Effector memory CD4-positive, alpha-beta T cell (primary cell): ENCODE measurements at places on chromosomes 12 and 14.

DNA sequence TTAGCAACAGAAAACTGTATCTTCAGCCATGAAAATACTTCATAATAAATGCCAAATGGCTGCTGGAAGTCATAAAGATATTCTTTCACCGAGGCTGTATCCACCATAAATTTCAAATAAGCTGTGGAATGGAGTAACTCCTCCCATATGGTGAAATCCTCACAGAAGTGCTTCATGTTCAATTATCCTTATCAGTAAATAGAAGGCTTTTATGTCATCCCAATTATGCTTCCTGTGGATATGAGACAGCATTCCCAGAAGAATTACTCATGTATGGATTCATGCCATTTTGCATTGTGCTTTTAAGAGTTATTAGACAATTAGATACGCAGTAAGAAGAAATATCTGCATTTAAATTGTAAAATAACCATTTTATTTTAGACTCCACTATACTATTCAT is 99.0 kb downstream of the RTN1 start:
- DNase-seq, result no peak

GRCh38 chr12:122610911-122611310 is 83.9 kb downstream of the KNTC1 start:
- DNase-seq, result no peak

DNA sequence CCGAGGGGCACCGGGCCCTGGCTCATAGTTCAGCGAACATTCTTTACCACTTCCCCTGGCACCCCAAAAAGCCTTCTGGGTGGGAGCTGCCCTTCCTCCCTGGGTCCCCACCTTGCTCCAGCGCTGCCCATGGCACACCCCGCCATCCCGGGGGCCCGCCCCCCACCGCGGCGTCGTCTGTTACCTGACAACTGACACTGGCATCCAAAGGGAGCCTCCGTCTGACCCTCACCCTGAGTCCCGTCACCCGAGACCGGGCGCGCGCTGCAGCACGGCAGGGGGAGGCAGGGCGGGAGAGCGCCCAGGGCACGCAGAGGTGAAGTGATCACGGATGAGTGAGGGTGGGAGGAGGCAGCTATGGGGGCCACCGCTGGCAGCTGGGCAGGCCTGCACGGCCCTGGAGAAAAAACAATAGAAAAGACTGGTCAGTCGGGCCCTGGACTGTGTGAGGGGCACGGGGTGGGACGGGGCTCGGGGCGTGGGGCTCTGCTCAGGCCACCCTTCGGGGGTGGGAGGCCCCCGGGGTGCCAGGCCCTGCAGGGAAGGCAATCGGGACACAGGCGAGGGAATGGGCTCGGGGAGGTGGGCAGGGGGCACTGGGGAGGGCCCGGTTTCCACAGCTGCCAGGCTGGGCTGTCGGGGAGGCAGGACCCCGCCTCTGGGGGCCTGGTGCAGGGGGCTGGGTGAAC is 40.7 kb downstream of the BCL11B start:
- DNase-seq, result no peak

- DNase-seq, result no peak
Observed at GRCh38 chr12:51826881-51827280, 21.6 kb downstream of the FIGNL2 start.

- no peak for DNase-seq
Observed at GRCh38 chr12:119501052-119501451, 92.5 kb upstream of the TMEM233 start.

DNA sequence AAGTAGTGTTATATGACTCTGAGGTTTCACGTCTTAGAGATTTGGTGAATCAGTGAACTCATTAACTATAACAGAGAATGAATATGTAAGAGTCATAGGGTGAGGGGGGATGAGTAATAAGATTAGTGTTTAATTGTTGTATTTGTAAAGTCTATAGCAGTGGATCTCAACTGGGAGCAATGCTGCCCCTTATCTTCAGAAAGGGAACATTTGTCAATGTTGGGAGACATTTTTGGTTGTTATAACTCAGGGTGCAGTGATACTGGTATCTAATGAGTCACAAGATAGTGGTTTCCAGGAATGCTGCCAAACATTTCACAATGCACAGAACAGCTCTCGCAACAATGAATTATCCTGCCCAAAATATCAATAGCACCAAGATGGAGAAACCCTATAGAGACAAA is 1193.7 kb downstream of the GALC start:
- no peak for DNase-seq

DNA sequence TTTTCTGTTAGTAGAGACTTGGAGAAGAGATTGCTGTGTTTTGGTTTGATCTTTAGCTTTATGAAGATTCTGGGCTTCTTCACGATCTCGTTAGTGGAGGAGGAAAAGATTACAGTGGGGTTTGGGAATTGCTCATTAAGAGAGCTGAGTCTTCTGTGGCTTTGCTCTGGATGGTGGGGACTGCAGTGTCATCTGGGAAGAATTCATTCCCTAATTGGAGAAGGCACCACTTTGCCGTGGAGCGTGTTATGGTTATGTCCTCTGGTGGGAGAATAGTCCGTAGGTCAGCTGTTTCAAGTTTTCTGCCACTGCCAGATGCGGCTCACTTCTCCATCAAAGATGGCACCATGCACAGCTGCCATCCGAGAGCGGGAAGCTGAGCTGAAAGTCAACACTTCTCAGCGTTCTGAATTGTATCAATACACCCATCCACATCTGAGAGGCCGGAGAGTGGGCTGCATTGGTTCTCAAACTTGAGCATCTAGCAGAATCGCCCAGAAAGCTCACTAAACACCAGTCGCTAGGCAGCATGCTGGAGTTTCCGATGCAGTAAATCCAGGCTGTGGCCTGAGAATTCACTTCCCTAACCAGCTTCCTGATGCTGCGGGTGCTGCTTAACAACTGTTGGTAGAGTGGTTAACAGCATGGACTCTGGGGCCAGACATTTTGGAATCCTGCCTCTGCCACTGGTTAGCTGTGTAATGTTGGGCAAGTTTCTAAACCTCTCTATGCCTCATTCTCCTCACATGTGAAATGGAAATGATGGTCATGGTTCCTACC is 117.8 kb downstream of the PLXNC1 start:
- no peak for DNase-seq

GRCh38 chr14:70000601-70001000 is 121.4 kb downstream of the SMOC1 start:
- DNase-seq, result no peak

- no peak for DNase-seq
Observed at GRCh38 chr12:25864306-25865276, 93.9 kb upstream of the RASSF8 start.

DNA sequence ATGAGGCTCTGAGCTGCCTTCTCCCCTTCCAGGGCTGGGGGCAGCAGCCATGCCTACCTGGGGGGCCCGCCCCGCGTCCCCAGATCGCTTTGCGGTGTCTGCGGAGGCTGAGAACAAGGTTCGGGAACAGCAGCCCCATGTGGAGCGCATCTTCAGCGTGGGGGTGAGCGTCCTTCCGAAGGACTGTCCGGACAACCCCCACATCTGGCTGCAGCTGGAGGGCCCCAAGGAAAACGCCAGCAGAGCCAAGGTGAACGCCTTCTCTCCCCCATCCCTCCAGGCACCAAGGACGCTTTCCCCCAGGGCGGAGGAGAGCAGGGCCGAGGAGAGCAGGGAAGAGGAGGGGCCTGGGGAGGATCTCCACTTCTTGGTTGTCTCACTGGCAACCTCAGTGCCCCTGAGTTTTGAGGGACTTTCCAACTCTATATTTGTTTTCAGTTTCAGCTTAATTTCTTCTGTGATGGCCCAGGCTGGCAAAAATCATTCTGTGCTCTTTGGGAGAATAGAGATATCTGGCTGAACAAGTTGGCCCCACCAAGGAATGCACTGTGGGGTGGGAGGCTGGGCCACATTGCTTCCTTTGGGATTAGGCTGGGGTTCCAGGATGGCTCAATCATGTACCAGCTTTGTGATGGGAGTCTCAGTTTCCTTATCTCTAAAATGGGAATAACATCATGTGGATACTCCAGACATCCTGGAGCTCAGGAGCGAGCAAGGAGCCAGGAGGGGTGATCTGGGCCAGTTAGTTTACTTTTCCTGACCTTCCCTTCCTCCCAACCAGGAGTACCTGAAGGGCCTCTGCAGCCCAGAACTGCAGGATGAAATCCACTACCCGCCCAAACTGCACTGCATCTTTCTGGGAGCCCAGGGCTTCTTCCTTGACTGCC is 1.2 kb downstream of the KHNYN start:
- DNase-seq, result peak; percentile 40

DNA sequence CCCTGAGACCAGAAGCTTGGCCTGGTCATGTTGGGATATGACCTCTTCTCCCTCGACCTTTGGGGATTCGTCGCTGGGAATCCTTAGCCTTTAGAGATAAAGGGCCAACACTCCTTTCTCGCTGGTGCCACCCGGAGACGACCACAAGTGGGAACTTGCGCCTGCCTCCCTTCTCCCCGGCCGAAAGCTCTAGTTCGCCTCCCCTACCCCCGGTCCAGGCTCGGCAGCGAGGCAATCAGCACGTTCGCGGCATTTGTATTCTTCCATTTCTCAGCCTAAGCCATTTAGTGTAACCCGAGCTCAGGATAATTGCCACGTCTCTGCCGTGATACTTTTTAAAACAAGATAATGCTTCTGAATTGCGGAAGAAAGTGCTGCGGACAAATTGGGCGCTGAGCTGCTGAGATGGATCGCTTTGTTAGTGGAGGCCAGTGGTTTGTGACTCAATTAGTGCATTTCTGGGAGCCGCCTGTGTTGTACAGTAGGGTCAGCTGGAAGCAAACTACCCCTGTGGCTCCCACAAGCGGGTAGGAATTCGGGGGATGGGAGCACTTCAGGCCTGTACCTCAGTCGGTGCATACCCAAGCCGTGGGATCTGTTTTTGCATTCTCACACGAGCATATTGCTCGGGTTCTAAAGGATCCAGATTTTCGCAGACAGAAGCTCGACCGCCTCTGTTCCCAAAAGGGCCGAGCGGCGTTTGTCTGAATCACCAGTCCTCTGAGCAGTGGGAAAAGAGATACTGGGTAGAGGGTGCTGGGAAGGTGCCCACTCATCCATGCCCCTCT is 6.8 kb upstream of the SIX1 start:
- no peak for DNase-seq
